ENCODE measurements at places on chromosomes 3 and 15.

GRCh38 chr3:89955156-89955555 lies 847.7 kb downstream of the EPHA3 start:
- no peak for DNase-seq

DNA sequence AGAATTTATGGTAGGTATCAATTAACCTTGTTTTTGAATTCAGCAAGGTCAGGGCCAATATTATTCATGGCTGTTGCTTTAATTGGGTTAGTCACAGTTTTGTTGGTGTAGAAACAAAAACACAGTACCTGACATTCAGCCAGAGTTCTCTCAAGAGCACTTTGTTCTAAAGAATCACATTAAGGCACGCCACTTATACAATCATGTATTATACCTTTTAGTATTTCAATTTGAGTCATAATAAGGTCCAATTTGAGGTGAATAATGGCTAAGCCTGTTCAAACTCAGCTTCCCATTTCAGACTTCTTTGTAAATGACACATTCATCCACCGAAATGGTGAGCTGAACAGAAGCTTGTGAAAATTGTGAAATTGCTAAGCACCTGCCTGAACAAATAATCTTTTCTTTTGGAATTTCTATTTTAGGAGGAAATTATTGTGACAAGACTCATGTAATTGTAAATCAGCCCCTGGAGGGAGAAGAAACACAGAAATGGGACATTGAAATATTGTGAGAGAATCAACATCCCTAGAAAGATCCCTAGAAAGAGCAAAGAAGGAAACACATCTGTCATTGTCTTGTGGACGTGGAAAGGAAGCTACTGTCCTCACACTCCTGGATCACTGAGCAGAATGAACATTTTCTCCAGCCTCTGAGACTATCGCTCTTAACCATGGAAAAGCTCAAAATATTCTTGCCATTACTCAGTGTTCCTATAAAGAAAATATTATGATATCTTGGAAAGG lies 29.3 kb downstream of the RIOX2 start:
- DNase-seq = no peak

- DNase-seq = no peak
Observed at GRCh38 chr15:70856884-70857561, 3.1 kb upstream of the LARP6 start.

DNA sequence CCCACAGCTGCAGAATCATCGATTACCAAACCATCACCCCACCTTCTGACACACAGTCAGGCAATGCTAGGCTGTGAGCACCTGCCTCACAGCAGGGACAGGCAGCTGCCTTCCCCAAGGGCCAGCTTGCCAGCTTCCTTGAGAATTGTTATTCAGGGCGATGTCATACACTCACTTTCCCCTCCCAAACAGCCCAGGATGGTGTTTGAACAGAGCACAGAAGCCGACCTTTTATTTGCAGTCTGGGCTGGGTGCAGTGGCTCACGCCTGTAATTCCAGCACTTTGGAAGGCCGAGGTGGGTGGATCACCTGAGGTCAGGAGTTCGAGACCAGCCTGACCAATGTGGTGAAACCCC lies 84.5 kb upstream of the HERC1 start:
- no peak for DNase-seq

GRCh38 chr3:108471426-108471825 lies 39.0 kb downstream of the MYH15 start:
- DNase-seq = no peak

DNA sequence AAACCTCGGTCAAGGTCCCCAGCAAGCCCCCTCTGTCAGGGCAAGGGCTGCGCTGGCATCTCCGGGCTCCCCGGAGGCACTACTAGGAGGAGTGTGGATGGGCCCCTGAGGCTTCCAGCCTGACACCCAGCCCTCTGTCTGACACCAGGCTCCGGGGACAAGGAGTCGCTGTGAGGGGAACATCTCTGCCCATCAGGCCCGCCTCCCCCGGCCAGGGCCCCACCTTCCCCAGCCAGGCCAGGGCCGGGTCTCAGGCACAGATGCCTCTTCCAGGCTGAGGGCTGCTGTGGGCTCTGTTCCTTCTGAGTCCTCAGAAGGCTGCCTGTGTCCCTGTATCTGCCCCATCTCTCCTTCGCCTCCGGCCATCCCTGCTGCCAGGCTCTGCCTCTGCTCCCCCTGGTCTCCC lies 15.8 kb downstream of the CSPG4 start:
- DNase-seq = no peak

DNA sequence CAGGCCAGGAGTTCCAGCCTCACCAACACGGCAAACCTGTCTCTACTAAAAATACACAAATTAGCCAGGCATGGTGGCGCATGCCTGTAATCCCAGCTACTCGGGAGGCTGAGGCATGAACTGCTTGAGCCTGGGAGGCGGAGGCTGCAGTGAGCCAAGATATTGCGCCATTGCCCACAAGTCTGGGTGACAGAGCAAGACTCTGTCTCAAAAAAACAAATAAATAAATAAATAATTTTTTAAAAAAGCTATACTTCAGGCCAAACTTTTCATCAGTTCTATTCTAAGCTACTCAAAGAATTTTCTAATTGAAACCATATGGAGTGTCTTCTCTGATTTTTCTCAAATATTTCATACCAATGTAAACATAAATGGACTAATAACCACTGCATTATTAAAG lies 43.5 kb downstream of the PHC3 start:
- no peak for DNase-seq

DNA sequence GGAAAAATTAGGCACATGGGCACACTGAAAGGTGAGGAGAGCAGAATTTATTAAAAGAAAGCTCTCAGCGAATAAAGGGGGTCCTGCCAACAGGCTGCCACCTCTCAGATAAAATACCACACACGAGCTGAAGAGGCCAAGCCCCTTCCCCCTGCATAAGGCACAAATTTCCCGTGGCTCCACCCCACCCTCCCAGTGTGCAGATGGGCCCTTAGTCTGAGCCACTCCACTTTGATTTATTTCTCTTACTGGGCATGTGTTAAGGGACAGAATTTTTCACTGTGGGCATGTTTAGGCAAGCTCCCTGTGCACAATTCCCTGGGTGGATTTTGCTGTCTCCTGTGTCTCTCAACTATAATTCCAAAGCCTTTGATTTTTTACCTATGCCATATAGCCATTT lies 409.8 kb downstream of the TBL1XR1 start:
- no peak for DNase-seq

GRCh38 chr3:114439284-114439683 lies 145.5 kb downstream of the TIGIT start:
- no peak for DNase-seq

DNA sequence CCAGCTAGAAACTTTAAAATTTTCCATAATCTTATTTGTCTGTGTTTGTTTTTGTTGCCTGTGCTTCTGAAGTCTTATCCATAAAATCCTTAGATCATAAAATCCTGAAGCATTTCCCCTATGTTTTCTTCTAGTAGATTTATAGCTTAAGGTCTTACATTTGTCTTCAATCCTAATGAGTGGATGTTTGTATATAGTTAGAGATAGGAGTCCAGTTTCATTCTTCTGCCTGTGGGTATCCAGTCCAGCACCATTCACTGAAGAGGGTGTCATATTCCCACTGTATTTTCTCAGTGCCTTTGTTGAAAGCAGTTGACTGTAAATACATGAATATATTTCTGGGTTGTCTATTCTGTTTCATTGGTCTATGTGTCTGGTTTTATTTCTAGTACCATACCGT lies 44.8 kb upstream of the SPSB4 start:
- no peak for DNase-seq

DNA sequence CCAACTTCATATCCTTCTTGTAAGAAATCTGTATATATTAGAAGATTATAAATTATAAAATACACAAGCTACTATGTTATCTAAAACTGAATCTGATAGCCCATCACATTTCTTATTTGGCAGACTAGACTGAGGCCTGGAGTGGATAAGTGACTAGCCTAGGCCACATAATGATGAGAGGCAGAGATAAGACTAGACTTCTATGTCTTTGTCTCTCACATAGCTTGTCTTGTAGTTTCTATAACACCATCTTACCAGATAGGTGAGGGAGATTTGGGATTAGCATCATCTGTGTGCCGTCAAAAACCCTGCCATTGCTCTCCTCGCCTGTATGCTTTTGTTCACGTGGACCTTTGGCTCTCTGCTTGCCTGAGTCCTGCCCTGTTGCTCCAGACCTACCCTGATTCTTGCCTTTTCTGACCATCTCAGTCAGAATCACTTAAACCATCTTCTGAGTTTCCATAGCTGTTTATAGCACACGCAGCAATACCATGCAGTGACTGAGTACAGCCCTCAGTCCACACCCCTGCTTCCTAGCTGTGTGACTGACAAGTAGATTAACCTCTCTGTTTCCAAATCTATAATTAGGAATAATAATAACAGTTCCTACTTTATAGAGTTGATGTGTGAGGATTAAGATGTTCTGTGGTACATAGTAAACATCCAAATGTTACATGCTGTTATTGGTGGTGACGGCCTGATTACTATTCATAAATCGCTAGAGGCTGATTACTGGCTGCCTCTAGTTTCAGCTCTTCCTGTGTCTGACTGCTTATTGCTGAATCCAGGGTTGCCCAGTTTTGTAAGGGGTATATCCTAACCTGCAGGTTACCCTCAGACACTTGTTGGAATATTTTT lies 49.7 kb downstream of the PDE8A start:
- DNase-seq = no peak

GRCh38 chr15:82039871-82040270 lies 5.9 kb downstream of the MEX3B start:
- DNase-seq = no peak

DNA sequence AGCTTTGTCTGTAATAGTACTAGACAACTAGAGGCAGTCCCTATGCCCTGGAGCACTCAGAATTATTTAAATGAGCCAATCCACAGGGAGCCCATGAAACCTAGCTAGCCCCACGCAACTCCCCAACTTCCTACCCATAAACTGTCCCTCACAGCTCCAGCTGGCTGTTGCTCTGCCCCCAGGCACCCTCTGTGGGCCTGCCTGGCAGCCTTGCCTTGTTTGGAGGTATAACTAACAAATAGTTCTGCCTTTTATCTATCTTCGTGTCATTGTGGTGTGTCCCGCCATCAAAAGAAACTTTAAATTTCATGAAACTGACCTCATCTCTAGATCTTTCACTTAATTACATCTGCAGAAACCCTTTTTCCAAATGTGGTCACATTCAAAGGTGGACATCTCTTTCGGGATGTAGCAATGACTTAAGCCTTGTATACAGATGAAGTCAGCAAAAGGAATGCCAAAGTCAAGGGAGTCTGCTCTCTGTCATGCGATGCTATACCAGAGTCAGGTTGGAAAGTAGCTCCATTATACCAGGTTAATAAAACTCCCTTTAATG lies 1.8 kb upstream of the RTP3 start:
- no peak for DNase-seq

DNA sequence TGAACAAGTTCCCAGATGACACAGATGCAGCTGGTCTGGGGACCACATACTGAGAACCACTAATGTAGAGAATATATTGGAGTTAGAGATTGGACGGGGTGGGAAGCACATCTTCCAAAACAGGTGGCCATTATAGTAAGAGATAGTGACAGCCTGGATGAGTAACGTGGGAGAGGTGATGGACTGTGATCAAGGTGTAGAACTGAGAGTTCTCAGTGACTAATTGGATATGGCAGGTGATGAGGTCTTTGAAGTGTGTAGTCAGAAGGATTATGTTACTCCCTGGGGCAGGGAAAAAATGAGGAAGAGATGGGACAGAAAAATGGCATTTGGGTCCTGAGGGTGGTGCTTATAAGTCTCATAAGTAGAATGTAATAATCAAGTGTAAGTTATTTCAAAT lies 66.6 kb downstream of the KCNMB2 start:
- no peak for DNase-seq

DNA sequence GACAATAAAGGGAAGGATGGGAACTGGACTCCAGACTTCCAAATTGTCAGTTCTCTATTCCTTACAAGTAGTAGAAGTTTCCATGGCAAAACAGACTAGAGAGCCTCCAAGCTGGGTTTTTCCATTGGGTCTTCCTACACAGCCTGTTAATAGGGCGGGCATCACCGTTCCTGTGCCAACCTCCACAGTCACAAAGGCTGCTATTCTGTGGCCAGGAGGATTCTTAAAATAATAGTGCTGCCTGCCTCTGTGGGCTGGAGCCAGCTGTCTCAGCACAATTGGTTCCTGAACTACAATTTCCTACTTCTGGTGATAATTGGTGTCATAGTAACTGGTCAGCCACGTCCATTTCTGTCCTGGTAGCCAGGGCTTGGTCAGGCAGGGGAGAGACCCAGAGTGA lies 38.6 kb downstream of the LYZL4 start:
- no peak for DNase-seq

DNA sequence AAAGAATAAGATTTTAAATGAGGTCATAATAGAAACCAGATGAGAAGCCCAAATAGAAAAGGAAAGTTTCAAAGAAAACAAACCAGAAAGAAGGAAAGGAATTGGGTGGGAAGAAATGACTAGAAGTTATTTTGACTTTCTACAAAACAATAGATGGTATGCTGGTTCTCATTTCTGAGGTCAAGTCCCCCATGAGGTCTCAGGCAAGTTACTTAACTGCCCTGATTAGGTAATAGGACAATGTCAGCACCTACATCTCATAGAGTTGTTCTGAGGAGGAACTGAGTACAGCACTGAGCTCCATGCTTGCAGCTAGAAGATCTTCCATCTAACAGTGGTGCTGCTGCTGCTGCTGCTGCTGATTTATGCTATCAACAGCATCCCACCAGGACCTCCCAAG lies 185.9 kb downstream of the ERC2 start:
- no peak for DNase-seq

DNA sequence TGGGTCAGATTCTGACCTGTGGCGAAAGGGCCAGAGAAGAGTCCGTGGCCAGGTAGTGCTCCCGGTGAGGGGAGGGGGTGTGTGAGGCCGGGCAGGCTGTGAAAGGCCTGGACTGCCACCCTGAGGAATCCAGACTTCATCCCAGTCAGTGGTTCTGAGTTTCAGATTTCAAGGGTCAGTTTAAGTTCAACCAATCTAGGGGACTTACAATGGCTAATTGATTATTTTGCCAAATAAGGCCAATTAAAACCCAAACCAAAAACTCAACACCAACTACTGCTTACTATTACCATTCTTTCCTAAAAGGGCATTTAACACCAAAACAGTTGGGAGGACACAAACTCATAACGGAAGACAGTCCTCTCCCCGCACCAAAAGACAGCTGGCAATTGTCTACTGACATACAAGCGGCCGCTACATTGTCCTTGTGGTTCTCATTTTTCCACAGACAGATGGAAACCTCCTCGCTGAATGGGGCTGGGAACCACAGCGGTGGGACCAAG lies 30.5 kb downstream of the TMEM44 start:
- DNase-seq = no peak

DNA sequence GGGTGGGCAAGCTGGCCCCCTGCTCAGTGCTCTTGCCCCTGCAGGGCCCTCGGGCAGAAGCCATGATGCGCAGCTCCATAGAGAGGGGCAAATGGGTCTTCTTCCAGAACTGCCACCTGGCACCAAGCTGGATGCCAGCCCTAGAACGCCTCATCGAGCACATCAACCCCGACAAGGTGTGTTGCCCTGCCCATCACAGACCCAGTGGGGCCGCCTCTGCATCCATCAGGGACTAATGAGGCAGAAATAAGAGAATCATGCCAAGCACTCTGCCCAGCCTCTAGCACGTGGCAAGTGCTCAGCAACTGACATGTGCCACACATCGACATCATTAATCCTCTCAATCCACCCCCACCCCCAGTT lies 49.4 kb downstream of the SEMA3G start:
- DNase-seq = no peak
